Uterine smooth muscle cell (primary cell): ENCODE measurements at places on chromosomes 1 and 21. TPM values are rescaled to one million over a fixed set of nuclear protein-coding genes. Genes with fewer than 3 reads are reported as not detected.

The THEM5 gene
- not detected in 2 replicates for total RNA-seq

The SMPDL3B gene
- 0.25 TPM in 1 of 2 replicates, not detected in the other for total RNA-seq

The PGLYRP3 gene
- total RNA-seq: not detected in 2 replicates

The RGS1 gene
- total RNA-seq: not detected in 2 replicates

The PPM1J gene
- 1.1 and 1.8 TPM in 2 replicates for total RNA-seq

The KCNE2 gene
- total RNA-seq: not detected in 2 replicates

The IGSF3 gene
- total RNA-seq: 0.37 and 0.66 TPM in 2 replicates

The SLC44A5 gene
- 0.22 and 0.25 TPM in 2 replicates for total RNA-seq

The HSD11B1 gene
- total RNA-seq: 10.6 and 14.3 TPM in 2 replicates

The HRNR gene
- total RNA-seq: not detected in 2 replicates

The EPS8L3 gene
- not detected in 2 replicates for total RNA-seq

The GJA9 gene
- total RNA-seq: 0.11 and 0.12 TPM in 2 replicates

The CDKN2C gene
- 11.5 and 38.4 TPM in 2 replicates for total RNA-seq

The CD52 gene
- total RNA-seq: not detected in 2 replicates

The JAM2 gene
- total RNA-seq: 1.00 TPM in 2 replicates

The PRMT6 gene
- 21.7 and 24.8 TPM in 2 replicates for total RNA-seq

The PGBD5 gene
- total RNA-seq: 0.11 and 0.12 TPM in 2 replicates

The CADM3 gene
- 0.12 and 0.22 TPM in 2 replicates for total RNA-seq

The BEND5 gene
- 0.25 TPM in 1 of 2 replicates, not detected in the other for total RNA-seq

The TMEM240 gene
- total RNA-seq: 3.3 and 7.2 TPM in 2 replicates

The SPATA6 gene
- total RNA-seq: 3.4 and 4.9 TPM in 2 replicates
